ENCODE measurements at places on chromosomes 6 and 20.

DNA sequence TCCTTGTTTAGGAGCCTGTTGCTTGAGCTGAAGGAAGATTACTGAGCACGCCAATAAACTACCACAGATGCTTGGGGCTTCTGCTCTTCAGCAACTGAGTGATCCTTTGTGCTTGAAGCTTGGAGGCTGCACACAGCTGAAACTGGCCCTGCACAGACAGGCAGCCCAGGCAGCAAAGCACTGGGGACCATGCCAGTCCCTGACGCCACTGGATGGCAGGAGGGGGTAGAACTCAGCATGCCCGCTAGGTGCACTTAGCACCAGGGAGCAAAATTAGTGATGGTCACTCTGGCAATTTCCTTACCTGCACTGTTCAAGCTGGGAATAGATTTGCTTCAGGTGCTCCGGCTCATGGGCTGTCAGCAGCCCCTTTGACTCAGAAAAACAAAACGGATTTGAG, 91.5 kb downstream of the FAM50B start:
- DNase-seq, result no peak

DNA sequence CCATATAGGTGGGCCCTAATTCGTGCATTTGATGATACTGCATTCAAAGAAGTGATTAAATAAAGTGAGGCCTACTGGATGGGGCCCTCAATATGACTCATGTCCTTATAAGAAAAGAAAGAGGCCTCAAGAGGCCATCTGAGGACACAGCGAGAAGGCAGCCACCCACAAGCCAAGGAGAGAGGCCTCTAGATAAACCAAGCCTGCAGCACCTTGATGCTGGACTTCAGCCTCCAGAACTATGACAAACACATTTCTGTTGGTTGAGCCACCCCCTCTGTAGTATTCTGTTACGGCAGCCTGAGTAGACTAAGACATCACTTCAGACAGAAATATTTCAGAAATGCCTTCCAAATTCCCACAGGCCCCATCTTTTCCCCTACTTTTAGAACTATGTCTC, 82.5 kb upstream of the PLEKHG1 start:
- no peak for DNase-seq

DNA sequence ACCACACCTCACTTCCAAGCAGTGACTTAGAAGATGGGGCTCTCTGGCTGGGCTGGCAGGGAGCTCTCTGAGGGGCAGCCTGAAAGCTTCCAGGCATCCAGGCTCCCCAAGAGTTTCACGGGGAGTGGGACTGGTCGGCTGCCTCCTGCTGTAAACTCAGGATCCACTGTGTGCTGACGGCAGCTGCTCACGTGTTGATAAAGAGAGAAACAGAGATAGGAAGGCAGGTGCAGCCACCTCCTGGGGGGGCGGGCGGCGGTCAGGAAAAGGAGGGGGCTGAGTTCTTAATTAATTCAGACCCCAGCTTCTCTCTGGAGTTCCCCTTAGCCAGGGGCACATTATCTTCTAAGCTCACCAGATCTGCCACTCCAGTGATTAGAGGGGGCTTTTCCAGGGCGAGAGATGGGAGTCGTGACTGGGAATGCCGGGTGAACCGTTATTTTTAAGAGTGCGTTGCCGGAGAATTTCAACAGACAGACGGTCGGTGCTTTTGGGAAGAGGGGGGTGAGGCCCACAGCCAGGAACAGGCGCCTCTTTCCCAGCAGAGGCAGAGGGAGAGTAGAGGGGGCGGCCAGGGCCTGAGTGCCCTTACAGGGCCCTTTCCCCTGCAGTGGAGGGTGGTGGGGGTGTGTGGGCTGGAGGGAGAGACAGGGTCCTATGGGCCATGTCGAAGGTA, 70.9 kb downstream of the CD40 start:
- no peak for DNase-seq

DNA sequence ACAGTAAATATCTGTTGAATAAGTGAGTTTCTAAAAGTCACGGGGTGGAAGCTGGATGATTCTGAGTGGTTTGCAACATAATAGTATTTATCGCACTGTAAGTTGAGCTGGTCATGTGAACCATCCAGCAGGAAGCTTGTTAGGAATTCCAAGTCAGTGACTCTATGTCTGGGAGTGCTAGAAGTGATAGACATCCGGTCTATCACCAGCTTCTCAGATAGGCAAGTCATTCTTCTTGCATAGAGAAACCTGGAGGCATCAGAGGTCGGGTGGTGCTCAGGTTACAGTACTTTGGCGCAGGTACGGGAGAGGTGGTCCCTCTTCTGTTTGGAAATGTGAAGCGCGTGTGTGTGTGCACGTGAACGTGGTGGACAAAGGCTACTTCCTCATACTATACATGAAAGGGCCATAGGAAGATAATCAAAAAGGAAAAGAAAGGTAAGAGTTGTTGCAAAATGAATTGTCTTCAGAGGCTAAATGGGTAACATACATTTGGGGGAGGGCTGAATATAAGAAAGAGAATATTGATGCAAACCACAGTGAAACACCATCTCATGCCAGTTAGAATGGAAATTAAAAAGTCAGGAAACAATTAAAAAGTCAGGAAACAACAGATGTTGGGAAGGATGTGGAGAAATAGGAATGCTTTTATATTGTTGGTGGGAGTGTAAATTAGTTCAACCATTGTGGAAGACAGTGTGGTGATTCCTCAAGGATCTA, 299.3 kb upstream of the ZFP64 start:
- no peak for DNase-seq

GRCh38 chr6:18412644-18413043, 25.5 kb downstream of the RNF144B start:
- no peak for DNase-seq

DNA sequence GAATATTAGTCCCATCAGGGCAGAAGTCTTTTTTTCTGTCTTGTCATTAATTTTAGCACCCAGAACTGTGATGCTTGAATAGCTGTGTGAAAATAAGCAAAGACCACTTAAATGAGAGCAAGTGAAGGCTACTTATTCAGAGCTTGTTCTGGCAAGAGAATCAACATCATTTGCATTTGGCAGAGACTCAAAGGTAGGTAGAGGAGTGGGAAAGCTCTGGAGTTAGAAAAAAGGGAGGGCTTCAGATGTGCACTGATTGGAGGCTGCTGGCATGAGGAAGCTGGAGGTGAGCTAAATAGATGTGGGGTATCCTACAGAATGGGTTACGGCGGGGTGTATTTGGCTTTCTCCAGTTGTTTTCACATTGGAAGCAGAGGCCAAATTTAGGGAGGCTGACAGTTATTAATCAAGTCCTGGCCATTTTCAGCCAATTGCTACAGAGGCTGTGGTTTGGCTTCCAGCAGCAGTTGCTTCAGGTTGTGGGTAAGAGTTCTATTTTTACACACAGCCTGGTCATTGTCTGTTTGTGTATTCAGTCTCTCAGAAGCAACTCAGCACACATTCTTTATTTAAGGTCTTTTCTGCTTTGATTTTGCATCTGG, 254.3 kb downstream of the BTBD3 start:
- DNase-seq, result peak; percentile 65

DNA sequence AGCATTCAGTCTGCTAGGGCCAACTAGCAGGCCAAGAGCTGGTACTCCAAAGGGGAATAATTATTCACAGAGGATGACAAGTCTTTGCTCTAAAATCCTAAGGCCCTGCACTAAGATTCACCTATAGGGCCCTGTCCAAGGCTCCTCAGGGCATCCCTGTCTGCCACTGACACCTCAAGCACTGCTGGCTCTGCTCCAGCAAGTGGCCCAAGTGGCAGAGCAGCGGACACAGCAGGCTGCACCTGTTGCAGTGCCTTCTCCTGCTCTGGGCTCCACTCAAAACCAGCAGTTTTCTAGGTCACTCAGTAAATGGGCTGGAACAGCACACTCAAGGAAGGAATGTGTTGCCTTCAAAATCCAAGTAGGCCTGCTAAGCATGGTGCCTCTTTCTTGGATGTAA, 36.4 kb upstream of the SMOC2 start:
- no peak for DNase-seq

DNA sequence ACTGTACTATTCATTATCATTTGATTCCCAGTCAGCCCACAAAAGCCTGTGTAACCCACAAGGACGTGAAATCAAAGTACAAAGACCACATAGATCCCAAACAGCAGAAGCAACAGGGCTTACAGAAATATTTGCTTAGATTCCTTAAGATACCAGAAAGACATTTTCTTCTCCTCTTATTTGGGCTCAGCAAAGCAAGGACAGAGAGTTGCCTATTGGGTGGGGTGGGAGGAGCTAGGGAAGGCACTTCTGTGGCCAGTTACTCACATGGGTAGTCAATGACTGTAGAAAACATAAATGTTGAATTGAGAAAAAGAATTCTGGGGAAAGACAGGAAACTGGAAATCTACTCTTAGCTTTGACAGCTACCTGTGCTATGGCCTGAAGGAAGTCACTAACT, 19.8 kb downstream of the PDE7B start:
- no peak for DNase-seq

DNA sequence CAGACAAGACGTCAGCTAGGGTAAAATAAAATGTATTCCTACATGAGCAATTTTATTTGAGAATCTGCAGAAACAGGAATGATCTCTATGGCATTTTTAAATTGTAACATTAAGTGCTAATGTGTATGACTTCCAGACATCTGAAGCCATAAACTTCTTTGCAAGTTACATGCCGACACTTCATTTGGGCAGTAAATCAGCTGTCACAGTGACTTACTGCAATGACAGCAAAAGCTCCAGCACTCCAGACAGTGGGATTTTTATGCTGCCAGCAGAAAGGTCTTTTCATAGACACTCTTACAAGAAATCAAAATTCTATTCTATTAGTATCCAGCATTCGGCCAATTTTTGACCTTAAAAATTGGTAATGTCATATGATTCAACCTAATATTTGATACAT, 156.3 kb upstream of the SNX9 start:
- no peak for DNase-seq

- peak; percentile 38 for DNase-seq
Measured at GRCh38 chr20:33933469-33933909, 60.2 kb upstream of the RALY start.

DNA sequence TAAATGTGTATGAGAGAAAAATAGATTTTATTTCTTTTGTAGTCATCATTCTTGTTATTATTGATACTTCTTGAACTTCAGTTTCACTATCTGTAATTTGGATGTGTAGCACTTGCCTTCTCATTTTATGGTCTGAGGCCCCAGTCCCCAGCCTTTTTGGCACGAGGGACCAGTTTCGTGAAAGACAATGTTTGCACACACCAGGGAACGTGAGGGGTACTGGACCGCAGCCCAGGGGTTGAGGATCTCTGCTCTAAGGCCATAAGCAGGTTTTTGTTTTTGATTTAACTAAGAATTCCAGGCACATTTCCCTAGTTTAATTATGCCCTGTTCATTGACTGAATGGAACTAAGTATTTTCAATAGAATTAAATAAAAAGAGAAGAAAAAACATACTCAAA, 261.5 kb downstream of the BMP2 start:
- DNase-seq, result no peak

DNA sequence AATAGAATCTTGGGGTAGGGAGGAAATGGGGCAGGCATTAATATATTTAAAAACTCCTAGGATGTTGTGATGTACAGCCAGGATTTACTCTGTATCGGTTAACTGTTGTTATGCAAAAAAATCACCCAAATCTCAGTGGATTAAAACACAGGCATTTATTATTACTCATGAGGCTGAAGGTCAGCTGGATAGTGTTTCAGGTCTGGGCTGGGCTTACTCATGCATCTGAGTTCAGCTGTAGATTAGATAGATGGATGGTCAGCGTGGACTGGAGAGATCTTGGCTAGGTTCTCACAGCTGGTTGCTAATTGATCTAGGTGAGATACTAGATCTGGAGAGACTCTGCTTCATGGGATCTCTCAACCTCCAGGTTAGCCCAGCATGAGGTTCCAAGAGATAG, 131.4 kb downstream of the BTBD3 start:
- peak; percentile 12 for DNase-seq

DNA sequence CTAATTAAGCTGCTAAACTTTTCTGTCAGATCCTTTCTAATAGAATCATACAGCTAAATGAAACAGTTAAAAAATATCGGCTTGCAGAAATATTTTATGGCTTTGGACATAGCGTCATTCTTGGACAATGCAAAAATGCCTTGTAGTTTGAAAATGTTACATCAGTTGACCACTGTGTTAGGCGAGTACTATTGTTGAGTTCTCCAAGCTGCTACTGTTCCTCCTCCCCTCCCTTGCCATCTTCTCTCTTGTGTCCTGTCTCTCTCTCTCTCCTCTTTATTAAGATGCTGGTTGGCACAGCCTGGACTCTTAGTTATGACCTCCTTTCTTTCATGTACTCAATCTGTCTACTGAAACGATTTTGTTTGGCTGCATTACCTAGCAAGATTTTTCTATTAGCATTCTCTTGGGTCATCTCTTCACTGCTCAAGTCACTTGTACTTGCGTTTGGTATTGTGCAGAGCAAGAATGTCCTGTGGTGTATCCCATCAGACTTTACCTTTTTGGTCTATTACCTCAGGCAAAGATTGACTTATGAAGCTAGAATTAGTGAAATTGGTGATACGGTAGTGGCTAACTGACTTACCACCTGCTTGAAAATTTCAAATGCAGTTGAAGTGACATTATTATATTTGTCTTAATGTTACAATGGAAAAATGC, 127.9 kb downstream of the FARS2 start:
- no peak for DNase-seq

- no peak for DNase-seq
Measured at GRCh38 chr6:158627168-158627939, 17.2 kb downstream of the DYNLT1 start.

DNA sequence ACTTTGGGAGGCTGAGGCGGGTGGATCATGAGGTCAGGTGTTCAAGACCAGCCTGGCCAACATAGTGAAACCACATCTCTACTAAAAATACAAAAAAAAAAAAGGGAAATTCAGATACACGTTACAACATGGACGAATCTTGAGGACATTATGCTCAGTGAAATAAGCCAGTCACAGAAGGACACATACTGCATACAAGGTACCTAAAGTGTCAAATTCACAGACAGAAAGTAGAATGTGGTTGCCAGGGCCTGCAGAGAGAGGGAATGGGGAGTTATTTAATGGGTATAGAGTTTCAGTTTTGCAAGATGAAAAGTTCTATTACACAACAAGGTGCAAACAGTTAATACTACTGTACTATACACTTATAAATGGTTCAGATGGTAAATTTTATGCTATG, 75.1 kb downstream of the SNX5 start:
- DNase-seq, result no peak

- DNase-seq, result no peak
Measured at GRCh38 chr6:150492507-150492906, 107.2 kb upstream of the PLEKHG1 start.

DNA sequence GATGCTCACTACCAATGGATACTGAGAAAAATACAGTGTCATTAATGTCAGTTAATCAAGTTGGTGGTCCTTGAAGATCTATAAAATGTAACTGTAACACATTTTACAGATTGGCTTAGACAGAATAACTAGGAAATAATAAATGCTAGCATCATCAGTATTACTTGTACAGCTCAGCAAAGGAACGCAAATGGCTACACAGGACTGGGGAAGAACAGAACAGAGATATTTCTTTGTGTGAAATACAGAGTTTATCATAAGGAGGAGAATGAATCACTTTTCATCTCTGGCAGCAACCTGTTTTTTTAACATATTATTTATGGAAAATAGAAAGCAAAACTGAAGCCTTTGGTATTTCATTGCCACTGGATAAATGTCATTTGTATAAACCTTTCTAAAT, 8.2 kb upstream of the QKI start:
- no peak for DNase-seq

All from fibroblast of the conjunctiva (primary cell).